AG10803 (cell line): ENCODE measurements at places on chromosomes 13 and 19.
A peak's percentile ranks its signal among the peaks of the same experiment; 100 is the strongest.

- no peak for DNase-seq
These were observed 462.9 kb downstream of the ITGBL1 start for GRCh38 chr13:101915331-101915730.

- no peak for DNase-seq
These were observed 10.1 kb downstream of the DNMT1 start for GRCh38 chr19:10184636-10185035.

DNA sequence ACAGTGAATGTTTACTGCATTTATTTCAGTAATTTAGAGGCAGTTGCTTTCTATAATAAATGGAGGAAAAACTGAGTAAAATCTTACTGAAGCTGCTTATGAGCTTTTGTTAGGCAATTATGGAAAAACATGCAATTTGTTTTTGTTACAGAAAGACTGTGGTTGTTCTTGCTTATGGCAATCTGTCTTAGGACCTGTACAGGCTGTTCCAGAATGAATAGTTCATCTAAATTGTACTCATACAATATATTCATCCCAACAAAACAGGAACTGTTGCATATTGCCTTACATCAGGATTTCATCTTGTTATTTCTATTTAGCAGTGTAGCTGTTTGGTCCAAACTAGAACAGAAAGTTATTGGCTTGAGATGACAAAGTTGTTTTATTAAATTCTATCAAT lies 199.2 kb downstream of the NALCN start:
- DNase-seq: no peak

DNA sequence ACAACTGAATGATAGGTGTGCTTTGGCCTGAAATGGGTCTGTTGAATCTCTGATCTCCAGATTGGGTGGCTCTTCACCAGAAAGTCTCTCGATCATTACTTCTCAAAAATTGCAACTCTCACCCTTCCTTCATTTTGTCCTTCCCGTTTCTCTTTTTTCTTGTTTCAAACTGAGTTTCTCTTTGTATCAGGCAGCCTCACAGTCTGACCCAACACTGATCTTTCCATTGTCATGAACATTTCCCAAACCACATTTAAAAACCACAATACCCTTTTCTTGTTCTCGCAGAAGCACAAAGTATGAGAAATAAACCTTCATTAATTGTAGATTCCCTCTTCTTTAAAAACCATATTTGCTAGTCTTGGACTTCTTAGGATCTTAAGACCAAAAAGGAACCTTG lies 33.6 kb upstream of the HMGB1 start:
- DNase-seq: no peak

- peak; percentile 73 for DNase-seq
These were observed 6.2 kb downstream of the SYT5 start for GRCh38 chr19:55173714-55174409.
